Choroid plexus epithelial cell (primary cell): ENCODE measurements at places on chromosomes 13 and 19.

DNA sequence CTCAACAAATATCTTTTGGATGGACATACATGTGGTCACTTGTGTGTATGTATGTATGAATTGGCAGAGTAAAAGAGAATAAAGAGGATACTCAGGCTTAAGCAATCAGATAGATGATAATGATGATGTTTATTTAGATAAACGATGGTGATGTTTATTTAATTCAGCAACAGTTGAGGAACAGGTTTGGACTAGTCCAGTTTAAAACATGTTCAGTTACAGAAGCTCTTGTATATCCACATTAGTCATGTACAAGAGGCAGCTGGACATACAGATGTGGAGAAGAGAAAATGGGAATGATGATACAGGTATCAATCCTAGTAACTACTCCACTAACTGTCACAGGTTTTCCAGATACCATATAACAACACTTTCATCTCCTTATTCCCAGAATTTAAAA lies 232.1 kb downstream of the DIAPH3 start:
- DNase-seq: no peak

GRCh38 chr19:7701654-7702457 lies at the start of gene FCER2:
FCER2 (minus strand) TSS chr19:7702131; CDS start chr19:7699760, 2,371 bp downstream.
- DNase-seq: no peak

- DNase-seq: peak; percentile 70
These were observed 46.4 kb downstream of the PSG3 start for GRCh38 chr19:42693760-42694350.

DNA sequence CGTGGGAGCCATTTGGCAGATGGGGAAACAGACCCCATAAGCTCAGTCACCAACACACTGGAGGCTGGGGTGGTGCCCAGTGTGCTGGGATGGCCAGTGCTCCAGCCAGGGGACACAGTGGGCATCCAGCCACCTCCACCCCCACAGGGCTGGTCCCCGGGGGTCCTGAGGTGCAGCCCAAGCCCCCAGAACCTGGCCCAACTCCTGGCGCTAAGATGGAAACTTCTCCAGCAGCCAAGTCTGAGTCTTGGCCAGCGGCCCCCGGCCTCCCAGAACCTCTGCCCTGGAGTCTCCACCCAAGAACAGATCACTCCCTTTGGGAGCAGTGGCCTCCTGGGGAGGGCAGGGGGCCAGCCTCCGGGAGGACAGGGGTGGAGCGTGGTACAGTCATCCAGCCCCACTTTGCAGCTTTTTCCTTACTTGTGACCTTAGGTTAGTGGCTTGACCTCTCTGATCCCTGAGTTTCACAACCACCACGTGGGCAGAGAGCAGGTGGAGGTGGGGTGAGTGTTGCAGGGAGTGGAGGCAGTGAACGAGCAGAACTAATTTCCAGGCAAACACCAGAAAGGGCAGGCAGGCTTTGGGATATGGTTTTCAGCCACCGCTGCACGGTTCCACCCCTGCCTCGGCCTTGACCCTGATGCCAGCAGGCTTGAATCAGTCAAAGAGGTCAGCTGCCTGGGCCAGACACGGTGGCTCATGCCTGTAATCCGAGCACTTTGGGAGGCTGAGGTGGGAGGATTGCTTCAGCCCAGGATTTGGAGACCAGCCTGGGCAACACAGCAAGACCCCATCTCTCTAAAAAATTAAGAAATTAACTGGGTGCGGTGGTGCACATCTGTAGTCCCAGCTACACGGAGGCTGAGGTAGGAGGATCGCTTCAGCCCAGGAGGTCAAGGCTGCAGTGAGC lies 4.3 kb upstream of the NRTN start:
- DNase-seq: no peak

GRCh38 chr19:18683109-18683957 lies at the start of gene CRTC1:
CRTC1 (plus strand) TSS chr19:18683680; CDS start chr19:18683703, 23 bp downstream.
- peak; percentile 85 for DNase-seq

DNA sequence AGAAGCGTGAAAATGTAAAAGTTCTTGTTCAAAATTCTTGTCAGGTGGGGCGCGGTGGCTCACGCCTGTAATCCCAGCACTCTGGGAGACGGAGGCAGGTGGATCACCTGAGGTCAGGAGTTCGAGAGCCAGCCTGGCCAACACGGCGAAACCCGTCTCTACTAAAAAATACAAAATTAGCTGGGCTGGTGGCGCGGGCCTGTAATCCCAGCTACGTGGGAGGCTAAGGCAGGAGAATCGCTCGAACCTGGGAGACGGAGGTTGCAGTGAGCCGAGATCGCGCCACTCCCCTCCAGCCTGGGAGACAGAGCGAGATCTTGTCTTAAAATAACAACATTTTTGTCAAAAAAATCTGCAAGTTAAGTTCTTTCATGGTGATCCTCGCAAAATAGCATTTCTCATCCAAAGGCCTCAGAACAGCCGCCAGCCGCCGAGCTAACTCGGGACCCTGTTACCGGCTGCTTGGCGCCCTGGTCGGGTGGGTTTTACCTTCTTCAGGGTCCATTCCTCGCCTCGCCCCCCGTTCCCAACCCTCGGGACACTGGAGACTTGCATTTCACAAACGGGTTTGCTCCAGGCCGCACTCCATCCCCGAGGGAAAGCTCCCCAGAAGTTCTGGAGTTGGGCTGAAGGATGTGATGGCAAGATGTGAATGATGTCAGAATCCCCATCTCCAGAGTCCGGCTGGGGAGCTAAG lies 1.6 kb downstream of the LATS2 start:
- no peak for DNase-seq

DNA sequence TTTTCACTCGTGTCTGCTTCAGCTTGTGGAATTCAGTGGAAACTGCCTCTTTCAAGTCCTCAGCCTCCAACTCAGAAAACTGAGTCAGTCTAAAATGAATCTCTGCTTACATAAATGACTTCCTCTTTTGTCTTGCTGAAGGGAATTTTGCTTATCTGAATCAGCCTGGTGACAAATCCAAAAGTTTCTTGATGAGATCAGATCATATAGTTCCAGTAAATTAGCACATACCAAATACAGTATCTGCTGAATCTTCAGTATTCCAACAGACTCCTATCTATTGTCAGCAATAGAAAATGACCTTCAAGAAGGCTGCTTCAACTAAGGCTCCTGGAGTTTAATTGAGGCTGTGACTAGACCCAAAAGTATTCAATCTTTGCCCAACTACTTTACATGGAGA lies 290.0 kb downstream of the MZT1 start:
- DNase-seq: peak; percentile 35

- peak; percentile 55 for DNase-seq
These were observed 59.3 kb upstream of the WDFY2 start for GRCh38 chr13:51524829-51525566.

DNA sequence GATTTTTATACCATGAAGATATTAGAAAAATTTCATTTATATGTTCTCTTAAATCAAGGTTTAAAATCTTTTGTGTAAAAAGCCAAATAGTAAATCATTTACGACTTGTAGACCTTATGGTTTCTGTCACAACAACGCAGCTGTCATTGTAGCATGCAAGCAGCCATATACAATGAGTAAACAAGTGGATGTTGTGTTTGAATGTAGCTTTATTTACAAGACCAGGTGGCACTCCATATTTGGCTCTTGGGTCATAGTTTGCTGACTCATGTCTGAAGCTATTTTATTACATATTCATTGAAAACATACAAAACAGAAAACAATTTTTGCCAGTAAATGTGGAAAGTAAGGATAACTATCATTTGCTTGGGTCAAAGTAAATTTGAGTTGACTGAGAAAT lies 930.8 kb downstream of the SLITRK5 start:
- no peak for DNase-seq

DNA sequence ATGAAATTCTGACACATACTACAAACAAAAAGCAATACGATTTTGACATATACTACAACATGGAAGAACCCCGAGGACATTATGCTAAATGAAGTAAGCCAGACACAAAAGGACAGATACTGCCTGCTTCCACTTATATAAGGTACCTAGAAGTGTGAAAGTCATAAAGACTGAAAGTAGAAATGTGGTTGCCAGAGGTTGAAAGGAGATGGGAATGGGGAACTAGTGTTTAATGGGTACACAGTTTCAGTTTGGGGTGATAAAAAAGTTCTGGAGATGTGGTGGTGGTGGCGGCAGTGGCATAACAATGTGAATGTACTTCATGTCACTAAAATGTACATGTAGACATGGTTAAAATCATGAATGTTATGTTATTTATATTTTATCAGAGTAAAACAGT lies 12.1 kb upstream of the NDFIP2 start:
- DNase-seq: no peak

DNA sequence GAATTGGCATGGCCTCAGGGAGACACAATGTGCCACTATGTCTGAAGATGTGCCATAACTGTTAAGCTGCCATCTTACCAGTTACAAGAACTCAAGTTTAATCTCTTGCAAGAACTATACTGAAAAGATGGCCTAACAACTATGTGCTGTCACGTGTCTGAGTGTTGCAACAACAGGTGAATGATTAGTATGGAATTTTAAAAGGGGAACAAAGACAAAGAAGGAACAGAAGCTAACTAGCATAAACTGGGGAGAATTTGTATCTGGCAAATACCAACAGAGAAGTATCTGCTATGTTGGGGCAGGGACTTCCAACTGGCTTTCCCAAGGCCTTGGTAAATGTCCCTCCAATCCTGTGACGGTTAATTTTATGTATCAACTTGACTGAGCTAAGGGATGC lies 11.5 kb upstream of the ACOD1 start:
- DNase-seq: peak; percentile 16

- DNase-seq: no peak
These were observed 129.2 kb downstream of the TBC1D4 start for GRCh38 chr13:75352641-75353327.

GRCh38 chr13:113441661-113442060 lies 11.6 kb downstream of the ADPRHL1 start:
- no peak for DNase-seq

DNA sequence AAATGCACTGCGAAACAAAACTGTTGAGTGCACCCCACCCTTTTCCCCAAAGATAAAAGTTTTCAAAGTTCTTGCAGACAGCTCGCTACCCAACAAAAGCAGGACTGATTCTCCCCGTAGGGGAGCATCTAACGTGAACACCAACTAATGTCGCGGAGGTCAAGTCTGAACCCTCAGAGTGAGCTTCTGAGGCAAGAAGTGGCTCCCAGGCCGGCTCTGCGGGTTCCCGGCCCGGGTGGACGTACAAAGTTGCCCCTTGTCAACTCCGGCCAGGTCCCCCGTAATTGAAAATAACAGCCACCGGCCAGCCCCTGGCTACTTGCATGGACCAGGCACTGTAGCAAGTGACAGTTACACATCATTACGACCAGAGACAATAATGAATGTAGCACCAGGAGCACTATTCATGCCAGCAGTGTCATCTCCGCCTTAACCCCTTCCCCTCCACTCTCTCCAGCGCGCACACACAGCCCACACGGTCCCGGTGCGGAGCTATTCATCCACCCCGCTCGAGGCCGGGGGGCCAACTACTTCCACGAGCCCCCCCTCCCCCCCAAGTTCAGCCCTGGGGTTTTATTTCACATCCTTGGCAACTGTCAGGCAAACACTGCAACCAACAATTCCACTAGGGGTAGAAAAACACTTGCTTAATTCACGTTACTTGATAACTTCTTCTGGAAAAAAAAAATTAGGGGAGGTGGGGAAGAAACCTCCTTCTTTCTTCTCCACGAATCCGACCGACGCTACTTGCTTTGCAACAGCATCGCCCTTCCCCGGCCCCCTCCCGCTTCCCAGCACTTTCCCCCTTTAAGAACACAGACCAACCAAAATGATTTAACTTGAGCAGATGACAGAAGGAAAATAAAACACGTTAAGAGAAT lies 1.2 kb downstream of the KLF12 start:
- DNase-seq: peak; percentile 68

- DNase-seq: no peak
These were observed 99.9 kb downstream of the LHFPL6 start for GRCh38 chr13:39503048-39503447.

DNA sequence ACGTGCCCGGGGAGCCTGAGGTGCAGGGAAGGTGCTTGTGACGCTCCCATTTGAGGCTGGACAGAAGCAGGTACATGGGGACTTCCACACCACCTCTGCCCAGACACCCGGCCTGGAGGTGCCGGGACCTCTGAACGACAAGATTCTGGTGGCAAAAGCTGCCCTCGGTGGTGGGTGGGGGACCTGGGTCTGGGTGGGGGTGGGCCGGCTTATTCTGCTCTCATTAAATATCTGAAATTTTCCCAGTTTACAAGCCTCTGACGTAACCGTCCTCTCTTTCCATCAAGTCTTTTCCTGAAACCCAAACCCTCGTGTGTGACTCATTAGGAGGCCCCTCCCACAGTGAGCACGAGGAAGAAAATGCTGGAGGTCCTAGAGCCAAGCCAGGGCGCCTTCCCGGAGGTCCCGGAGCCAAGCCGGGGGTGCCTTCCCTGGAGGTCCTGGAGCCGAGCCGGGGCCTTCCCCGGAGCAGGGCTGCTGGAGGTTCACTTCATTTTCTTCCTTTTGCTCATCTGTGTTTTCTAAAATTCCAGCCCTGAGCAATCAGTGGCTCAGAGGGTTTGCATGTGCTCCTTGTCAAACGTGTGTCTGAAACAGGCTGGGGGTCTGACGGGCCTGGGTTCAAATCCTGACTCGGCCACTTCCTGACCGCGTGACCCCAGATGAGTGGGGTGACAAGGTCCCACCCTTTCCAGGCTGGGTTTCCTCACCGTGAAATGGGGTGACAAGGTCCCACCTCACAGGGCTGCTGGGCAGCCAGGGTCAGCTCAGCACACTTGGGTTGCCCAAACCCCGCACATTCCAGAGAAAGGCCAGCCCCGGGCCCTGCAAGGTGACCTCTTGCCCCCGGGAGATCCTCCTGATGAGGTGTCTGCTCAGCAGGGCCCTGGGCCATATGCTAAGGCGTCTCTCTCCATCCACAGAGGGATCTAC lies 10.0 kb downstream of the CFD start:
- DNase-seq: peak; percentile 96

DNA sequence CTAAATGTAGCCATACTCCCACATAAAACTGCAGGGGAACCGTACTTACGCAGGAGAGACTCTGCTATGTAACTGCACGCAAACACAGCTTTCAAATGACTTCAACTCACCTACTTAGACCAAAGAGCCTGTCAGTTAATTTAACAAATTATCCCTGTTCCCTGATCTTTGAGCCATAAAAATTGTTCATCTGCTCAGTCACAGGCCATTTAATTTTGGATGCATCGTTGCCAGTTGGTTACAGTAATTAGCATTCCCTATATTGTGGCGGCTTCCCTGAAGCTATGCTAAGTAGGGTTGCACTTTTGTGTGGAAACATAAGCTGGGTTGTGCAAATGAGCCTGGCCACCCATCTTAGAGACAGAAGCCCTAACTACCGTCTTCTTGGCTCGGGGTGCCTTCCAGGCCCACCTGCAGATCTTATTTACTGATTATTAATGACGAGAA lies 21.2 kb upstream of the OBI1 start:
- DNase-seq: no peak

- DNase-seq: no peak
These were observed 84.4 kb downstream of the GADD45B start for GRCh38 chr19:2560369-2560768.

GRCh38 chr13:21938636-21939035 lies 267.8 kb downstream of the FGF9 start:
- no peak for DNase-seq

- DNase-seq: no peak
These were observed 606 bp downstream of the ERCC1 start for GRCh38 chr19:45423033-45423588.

DNA sequence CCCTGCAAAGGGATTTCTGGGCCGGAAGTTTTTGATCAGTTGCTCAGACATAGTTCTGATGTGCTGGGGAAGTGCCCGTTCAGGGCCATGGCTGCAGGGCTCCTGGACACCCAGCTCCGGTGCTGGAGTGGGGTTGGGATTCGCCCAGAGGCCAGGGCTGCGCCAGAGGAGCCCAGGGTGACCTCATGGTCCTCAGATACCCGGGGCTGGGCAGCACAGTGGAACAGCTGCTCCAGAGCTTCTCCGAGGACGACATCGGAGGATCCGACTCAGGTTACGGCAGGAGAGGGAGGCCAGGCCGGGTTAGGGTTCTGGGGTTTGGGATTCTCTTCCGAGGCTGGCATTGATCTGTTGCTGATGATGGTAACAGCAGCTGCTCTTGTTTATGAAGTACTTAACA lies 20.9 kb downstream of the CARM1 start:
- DNase-seq: no peak
